ENCODE measurements at places on chromosomes 1 and 21. TPM values are rescaled to one million over a fixed set of nuclear protein-coding genes. Genes with fewer than 3 reads are reported as not detected.
A peak's percentile ranks its signal among the peaks of the same experiment; 100 is the strongest.

The NHLH1 gene
- not detected for total RNA-seq

- DNase-seq = no peak
These were observed 347.2 kb downstream of the PTPRC start for GRCh38 chr1:198986036-198986435.

GRCh38 chr1:156881101-156881500 is 12.4 kb upstream of the PEAR1 start:
- DNase-seq = no peak

GRCh38 chr1:236753516-236753915 is 41.6 kb upstream of the MTR start:
- no peak for DNase-seq

The EXTL1 gene
- 0.65 TPM for total RNA-seq

GRCh38 chr1:155911156-155912055 is at the start of gene RIT1:
TSS of gene RIT1 (minus strand) at chr1:155911349. CDS start at chr1:155910761, 588 bp downstream.
- peak; percentile 50 for DNase-seq

DNA sequence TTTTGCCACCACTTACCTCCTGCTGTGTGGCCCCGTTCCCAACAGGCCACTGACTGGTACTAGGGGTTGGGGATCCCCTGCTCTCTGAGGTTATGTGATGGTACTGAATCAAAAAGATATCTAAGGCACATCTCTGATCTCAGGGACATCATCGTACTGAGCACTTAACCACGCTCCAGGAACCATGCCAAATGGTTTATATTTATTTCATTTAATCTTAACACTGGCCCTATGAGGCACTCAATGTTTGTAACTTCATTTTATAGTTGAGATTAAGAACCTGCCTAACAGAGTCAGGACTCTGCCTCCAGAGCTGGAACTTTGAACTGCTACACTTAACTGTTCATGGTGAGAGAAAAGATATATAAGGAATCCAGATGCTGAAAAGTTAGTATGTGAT is 98.0 kb upstream of the HP1BP3 start:
- DNase-seq = no peak

DNA sequence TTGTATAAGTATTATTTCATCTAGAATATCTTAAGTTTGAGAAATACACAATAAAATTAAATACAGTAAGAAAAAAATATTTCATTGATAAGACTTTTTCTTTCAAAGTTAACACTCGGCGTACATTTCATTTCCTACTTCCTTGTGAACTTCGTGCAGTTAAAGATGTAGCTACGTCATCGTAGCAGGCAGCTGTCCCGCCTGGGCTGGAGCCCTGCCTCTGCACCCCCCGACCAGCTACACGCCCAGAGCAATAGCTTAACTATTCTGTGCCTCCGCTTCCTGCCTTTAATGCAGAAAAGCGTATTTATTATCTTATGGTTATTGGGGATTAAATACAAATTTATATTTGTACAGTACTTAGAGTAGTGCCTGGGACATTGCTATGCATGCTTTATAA is 53.5 kb downstream of the CLSTN1 start:
- no peak for DNase-seq

DNA sequence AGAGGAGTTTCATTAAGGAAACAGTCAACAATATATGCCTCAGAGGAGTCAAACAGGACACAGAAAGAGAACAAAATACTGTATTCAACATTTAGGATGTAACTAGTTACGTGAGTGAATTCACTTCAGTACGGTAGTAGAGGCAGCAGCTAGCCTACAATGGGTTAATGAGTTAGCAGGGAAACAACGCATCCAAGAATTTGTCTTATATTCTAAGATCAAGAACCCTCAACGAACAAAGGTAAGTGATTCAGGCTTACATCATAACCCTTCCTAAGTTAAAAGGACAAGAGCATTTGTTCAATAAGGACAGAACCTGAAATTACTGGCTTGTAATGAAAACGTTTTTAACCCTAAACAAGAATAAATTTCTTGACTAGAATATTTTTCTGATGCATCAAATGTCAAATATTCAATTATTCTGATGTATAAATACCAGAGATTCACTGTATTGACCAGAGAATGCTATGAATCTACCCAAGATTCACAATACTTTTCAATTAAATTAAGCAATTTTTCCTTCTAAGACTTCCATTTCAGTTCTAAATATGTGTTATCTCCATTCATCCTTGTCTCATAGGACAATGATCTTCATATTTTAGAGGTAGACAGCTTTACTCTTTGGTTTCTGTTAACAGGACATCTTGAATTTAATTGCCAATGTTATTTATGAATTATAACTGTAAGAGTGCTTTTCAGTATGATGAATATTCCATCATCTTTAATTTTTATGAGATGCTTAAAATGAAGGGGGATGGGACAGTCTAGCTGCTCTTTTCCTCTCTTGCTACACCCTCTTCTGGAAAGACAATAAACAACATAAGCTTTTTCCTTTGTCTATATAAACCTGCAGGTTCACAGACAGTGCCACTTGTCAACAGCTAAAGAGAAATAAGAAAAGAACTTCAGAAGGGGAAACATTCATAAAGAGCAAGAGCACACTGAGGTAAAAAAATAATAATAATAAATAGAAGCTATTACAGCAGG is 209.5 kb downstream of the SMYD3 start:
- DNase-seq = no peak

GRCh38 chr1:192795916-192796618 is 12.8 kb upstream of the RGS2 start:
- DNase-seq = no peak

The UQCRHL gene
- 1.1 TPM for total RNA-seq

DNA sequence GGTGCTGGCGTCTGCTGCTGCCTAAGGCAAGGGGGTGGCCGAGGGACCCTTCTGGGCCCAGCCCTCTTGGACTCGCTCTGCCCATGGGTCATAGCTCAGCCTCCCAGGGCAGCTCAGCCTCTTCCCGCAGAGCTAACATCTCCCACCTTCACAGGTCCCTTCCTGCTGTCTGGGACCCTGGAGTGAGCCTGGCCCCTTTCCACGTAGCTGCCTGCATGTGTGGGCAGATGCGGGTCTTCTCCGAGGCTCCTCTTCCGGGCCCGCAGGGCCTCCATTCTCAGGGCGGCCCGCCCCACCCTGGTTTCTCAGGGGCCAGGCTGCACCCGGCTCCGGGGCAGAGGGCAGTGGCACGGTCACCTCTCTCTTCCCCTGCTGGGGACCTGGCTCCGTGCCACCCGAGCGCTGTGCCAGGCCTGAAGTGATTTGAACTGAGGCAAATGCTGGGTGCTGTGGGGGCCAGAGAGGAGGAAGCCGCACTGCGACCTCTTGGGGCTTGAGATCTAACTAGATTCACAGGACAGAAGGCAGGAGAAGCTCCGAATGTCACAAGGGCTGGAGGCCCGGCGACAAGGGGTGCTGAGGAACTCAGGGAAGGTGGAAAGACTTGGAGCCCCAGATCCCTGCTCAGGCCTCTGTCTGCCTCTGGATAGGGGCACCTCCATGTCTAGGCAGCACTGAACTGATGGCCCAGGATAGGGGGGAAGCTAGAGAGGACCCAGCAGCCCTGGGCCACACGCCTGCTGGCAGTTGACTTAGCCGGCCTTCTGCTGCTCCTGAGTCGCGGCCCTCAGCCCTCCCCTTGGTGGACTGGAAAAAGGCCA is 40.7 kb downstream of the COQ8A start:
- no peak for DNase-seq

DNA sequence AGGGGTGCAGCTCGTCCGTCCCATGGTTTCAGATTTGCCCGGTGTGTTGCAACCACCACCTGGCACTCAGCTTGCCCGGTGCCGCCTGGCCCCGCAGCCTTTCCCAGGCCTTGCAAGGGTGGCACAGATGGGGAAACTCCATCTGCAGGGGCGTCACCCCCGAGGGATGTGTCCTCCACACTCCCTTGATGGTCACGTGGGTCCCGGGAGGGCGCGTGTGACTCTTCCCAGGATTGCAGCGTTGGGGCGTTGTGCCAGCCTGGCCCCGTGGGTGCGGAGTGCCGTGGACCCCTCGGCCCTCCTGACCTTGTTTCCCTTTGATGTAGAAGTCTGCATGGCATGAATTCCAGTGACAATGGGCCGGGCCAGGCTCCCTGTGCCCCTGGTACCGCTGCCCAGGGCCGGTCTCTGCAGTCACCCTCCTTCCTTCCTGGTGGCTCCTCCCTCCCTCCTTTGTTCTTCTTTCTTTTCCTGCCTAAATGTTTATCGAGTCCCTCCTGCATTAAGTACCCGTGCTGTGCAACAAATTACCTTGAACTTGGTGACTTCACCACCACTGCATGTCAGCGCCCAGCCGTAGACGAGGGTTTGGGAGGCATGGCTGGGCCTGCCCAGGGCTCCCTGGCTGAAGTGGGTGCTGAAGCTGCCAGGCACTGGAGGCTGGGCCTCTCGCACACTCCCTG is 22.9 kb downstream of the RRP1 start:
- no peak for DNase-seq

DNA sequence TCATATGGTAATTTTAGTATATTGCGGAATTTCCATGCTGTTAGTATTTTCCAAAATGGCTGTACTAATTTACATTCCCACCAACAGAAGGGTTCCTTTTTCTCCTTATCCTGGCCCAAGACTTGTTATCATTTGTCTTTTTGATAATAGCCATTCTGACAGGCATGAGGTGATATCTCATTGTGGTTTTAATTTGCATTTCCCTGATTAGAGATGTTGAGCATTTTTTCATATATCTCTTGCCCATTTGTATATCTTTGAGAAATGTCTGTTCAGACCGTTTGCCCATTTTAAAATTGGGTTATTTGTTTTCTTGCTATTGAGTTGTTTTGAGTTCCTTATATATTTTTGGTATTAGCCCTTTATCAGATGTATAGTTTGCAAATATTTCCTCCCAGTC is 14.0 kb downstream of the CAPZA1 start:
- no peak for DNase-seq

- no peak for DNase-seq
These were observed 31.7 kb downstream of the PRMT2 start for GRCh38 chr21:46666941-46667740.

The DNAJC6 gene
- 5.1 TPM for total RNA-seq

The HFM1 gene
- 0.93 TPM for total RNA-seq

DNA sequence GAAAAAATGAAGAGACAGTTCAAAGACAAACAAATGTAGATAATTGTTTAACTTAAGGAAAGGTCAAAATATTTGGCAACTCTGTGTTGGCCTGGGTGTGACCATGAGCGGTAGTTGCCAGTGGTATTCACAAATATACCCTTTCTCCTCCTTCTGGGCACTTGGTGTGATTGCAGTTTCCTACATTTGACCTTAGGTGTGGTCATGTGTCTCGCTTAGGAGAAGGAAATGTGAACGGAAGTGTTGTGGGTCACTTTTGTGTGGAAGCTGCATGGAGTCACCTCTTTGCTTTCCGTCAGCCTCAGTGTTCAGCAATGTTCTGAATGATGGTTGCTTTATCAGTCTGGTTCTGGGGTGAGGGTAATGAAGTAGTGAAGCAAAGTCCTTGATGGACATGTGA is 3.4 kb upstream of the PCSK9 start:
- no peak for DNase-seq

DNA sequence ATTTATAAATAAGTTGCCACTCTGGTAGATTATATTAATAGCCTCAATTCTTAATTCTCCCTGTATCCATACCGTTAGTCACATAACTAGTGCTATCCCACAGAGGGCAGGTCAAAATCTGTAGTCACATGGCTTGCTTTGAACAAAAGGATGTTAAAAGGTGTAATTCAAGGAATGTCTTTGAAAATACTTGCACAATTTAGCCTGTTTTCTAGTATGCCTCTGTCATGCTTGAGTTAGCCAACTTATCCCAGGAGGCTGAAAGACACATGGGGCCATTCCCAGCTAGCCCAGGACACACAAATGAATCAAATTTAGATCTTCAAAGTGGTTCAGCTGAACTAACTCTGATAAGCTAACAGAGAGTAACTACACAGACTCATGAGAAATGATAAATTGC is 758.5 kb upstream of the NEGR1 start:
- DNase-seq = no peak

- no peak for DNase-seq
These were observed 46.1 kb upstream of the HTR1D start for GRCh38 chr1:23263380-23263887.

The CLDN17 gene
- not detected for total RNA-seq

The KPRP gene
- total RNA-seq = not detected

DNA sequence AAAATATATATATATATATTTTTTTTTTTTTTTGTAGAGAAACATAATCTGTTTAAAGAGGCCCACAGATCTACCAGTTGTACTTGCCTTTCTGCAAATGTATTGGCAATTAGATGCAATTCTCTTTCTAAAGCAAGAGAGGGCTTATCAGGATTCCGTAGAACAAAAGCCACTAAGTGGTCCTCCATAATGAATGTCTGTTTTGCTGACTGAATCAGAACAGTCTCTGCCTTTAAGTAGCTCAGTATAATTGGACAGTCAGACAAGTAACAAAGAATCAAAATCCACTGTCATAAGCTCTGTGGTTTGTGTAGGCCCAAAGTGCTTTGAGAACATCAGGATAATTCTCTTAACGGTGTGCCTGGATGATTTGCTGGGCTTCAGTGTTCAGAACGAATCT is 17.3 kb downstream of the SARS1 start:
- DNase-seq = no peak

All from omental fat pad (tissue), 4 donors.